Epithelial cell of esophagus (primary cell): ENCODE measurements at places on chromosomes 2 and 18.

DNA sequence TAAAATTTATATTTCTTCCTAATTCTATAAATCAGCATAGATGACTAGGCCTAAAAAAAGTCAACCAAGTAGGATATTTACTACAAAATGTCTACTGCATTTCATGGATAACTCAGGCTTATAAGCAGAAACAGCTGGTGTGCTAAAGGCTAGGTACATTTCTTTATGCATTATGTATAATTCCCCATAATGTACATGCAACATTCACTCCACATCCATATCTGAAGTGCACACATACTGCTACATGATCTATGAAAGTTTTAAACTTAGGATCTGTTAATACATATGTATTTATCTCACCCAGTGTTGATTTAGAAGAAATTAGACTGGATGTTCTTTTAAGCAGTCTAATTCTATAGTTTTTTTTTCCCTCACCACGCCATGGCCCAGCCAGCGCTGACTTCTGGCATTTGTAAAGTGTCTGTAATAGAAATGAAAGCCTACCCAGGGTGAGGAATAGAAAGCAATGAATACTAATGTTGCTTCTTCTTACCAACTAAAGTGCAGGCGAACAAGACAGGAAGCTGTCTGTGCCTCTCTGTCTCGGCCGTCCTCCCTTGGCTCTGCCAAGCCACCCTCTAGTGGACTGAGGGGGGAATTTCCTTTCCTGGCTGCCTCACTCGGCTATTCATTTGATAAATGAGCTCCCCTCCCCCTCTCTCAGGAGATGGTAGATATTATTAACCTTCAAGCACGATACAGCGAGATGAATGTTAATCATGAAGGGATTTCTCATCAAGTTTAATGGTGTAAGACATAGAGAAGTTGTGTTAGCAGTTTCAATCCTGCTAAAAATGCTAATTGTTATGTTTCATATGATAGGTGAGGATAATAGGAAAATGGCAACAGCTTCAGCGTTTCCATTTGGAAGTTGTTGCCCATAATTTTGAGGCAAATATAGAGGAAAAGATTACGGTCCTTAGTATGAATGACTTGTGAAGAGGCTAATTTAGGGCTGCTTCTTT lies 384.5 kb downstream of the MTX2 start:
- peak; percentile 75 for DNase-seq

DNA sequence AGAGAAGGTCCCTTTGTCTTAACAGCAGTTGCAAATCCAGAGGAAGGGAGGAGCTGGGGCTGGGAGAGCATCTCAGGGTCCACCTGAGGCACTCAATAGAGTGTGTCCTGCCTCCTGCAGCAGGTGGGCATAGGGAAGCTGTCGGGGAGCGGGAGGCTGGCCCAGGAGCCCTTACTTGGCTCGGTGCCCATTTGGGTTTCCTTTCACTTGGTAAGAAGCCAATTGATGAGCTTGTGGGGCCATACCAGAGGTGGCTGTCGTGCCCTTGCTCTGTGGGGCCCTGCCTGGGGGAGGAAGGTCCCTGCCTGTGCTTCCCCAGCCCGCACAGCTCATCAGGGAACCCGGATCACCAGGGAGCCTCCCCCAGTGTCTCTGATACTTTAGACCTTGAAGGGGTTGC lies 229.7 kb downstream of the DYSF start:
- no peak for DNase-seq

DNA sequence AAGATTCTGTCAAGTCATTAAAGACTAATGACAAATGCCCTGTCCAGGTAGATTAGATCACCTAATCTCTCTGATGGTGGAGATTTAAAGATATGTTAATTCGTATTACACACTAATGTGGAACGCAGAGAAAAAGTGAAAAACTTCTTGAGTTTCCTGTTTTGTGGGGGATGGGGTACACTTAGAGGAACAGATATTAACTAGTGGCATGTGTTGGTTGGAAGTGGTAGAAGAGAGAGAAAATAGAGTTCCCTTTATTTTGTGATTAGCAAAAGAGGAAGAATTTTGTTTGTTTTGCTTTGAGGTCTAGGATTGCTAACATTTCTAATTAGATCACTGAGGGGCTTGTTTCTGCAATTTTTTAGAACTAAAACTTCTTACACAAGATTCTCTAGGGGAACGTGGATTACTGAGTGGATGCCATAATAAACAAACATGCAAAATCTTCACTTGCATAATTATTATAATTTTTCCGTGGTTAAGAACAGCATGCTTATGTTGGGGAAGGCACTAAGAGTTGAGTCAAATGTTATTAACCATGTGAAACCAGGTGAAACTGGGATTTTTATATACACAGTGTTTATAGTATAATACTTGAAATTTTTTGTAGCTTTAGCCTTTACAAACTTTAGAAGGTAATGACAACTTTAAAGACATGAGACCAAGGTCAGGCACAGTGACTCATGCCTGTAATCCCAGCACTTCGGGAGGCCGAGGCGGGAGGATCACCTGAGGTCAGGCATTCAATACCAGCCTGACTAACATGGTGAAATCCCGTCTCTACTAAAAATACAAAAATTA lies 97.4 kb upstream of the STK17B start:
- DNase-seq: peak; percentile 46

DNA sequence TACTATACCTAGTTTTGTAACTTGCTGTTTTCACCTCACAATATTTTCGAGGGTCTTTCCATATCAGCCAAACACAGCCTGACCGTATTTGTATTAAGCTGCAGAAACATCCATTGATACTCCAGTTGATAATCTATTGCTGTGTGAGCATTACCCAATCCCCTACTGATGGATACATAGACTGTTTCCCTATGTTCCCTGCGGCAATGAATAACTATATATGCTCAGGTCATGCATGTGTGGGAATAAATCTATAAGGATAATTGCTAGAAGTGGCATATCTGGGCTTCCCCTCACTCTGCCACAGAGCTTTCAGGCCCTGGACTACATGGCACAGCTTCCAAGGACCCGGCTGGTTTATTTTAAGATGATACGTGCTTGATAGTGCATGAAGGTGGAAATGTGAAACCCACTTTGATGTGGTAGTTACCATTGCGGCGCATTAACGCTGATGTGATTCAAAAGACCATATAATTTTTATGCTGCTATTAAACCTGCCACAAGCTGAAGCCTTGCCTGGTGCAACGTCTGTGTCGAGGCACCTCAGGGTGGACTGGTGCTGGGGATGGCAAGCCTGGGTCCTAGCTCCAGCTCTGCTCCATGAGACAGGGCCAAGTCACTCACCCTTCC lies 130.8 kb upstream of the MSH6 start:
- DNase-seq: no peak

- peak; percentile 99 for DNase-seq
These were observed 6.7 kb upstream of the SDC1 start for GRCh38 chr2:20231598-20232026.

DNA sequence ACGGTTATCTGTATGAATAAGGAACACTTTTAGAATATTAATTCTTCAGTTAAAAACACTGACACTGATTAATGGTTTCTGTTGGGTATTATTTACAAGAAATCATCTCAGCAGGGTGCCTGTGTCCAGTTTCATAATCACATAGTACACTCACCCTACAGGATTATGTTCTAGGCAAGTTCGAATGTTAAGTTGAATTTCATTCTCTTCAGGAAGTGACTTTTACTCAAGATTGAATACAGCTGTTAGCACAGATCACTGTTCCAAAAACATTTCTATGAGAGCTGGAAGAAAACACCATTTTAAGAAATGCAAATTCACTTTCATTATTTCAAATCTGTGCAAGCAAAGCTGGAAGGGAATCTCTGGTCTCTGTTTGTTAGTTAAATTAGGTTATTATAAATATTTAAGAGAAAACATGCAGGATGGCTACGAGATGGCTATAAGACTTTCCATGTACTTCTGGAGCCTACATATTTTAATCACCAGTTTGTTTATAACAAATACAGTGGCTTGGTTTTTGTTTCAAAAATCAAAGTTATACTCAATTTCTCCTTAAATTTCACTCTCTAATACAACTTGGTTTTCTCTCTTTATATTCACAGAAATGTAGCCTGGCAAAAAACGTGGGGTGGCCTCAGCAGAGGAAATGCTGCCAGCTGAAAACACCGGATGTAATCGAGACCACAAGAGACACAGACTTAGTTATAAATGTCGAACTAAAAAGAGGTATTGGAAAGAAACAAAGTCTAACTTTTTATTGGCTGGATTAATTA lies 65.8 kb downstream of the RBMS1 start:
- no peak for DNase-seq

GRCh38 chr2:228417956-228418355 lies 236.5 kb upstream of the SPHKAP start:
- DNase-seq: peak; percentile 29

GRCh38 chr18:30903566-30903965 lies 139.0 kb downstream of the DSC3 start:
- DNase-seq: peak; percentile 99

GRCh38 chr2:219020604-219021365 lies 20.5 kb downstream of the CFAP65 start:
- DNase-seq: no peak

DNA sequence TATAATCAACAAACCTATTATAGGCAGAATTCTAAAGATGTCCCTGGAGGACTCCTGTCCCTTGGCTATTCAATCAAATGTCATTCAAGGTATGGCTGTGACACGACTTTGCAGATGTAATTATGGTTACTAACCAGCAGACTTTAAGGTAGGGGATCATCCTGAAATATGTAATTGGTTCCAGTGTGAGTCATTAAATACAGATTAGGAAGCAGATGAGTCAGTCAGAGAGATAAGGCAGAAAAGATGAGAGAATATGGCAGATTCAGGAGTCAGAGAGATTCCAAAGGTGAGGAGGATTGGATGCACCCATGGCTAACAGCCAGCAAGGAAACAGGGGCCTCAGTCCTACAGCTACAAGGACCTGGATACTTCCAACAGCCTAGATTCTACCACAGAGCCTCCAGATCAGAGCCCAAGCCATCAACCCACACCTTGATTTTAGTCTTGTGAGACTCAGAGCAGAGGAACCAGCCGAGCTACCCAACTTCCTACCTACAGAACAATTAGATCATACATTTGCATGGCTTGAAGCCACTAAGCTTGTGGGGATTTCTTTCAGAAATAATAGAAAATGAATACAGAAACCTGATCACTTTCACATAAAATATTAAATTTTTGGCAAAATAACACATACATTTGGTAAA lies 11.2 kb upstream of the PROM2 start:
- peak; percentile 45 for DNase-seq

DNA sequence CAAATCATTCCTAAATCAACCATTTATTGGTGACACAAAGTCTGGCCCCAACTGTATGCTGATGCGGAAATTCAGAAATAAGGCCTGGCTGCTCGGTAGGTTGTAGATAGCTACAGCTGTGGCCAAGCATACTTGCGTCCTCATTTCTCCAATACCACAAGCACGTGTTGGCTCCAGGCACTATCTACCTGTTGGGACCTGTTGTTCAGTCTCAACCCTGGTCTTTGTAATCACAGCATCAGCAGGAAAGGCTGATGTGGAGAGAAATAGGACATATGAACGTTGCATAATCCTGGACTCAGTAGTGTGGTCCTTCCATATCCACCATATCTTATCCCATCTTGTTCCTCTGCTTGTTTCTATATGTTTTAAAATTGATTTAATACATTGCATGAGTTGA lies 212.6 kb downstream of the PMAIP1 start:
- peak; percentile 74 for DNase-seq

DNA sequence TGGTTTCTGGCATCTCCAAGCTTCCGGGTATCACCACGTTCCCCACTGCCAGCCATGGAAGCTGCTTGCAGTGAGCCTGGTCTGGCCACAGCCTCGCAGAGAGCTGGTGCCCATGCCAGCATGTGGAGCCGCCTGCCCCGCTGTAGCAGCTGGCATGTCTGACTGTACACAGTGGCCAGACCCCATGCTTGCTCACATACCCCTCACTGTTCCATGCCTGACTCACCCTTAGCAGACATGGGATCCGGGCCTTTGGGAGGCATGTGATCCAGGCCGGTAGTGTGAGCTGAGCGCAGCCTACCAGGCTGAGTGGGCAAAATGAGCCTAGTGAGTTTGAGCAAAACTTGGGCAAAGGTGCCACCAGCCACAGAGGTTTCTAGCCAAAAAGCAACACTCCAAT lies 18.8 kb upstream of the RPRD1A start:
- DNase-seq: no peak

- no peak for DNase-seq
These were observed 42.7 kb upstream of the PELI1 start for GRCh38 chr2:64186699-64187605.

DNA sequence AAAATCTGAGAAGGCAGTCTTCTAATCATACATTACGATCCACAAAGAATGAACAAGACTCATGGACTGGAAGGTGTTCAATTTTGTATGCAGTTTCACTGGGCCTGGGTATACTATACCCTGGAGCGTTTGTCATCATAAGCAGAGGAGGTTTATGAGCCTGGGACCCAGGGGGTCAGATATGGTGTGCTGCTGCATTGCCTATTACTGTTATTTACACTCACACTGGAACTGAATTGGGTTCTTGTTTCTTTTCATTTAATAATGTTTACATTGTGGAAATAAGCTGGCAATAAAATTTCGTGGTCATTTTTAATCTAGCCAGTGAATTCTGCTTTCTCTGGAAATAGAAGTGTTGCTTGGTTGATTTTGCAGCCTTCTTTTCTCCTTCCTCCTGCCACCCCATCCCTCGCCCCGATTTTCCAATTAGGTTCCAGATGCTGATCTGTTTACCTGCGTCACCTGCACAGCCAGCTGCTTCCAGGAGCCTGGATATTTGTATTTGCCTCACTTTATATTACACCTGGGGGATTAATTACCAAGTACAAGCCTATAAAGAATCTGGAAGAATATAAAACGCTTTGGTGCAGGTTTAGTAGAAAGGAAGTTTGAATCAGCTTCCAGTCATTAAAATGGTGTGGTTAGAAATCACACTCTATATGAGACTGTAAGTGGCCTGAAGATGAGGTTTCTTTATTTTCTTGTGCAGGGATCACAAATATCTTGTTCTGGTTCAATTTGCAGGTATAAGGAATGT lies 234.4 kb downstream of the SOCS6 start:
- DNase-seq: no peak

- DNase-seq: peak; percentile 87
These were observed 39.3 kb downstream of the LCT start for GRCh38 chr2:135797497-135798274.

DNA sequence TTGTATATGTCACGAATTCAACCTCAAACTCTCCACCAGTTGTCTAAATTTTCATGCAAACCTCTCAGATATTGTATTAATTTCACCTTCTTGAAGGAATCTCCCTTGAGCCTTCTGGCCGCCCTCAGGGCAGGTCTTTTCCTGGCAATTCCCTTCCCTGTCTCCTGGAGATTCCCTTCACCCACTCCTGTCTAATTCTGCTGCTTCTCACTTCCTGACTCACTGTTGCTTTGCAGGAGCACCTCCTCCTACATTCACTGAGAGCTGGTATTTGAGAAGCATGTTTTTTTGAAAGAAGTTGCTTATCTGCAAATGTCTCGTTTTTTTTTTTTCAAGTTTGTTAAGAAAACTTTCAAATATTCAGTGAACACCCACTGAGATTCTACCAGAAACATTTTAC lies 79.9 kb upstream of the OTOS start:
- peak; percentile 56 for DNase-seq

GRCh38 chr2:173119069-173119807 lies 43.6 kb downstream of the MAP3K20 start:
- DNase-seq: no peak
